Stimulated activated CD8-positive, alpha-beta memory T cell treated with anti-CD3 and anti-CD28 coated beads, Interleukin-4, amount 100 ng/mL, for 4 hours (primary cell): ENCODE measurements at places on chromosomes 3 and 15.

- no peak for DNase-seq
These were observed 49.8 kb downstream of the POMGNT2 start for GRCh38 chr3:43055806-43056770.

- DNase-seq, result no peak
These were observed 800.3 kb downstream of the TUSC7 start for GRCh38 chr3:117509858-117510257.

DNA sequence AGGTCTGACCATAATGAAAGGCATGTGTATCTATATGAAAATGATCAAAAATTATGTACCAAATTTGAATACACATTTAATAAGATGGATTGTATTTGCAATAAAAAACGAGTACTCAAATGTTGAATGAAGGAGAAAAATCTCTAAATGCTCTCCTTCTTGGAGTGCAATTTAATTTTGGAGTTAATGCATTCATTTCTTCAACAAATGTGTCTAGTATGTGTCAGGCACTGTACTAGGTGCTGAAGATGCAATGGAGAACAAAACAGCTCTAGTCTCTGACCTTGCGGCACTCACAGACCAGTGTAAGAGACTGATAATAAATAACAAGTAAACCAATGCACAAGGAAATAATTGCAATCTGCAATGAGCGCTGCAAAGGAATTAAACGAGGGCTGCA lies 28.8 kb downstream of the CA12 start:
- no peak for DNase-seq

GRCh38 chr15:93469994-93470393 lies 381.0 kb upstream of the RGMA start:
- no peak for DNase-seq

DNA sequence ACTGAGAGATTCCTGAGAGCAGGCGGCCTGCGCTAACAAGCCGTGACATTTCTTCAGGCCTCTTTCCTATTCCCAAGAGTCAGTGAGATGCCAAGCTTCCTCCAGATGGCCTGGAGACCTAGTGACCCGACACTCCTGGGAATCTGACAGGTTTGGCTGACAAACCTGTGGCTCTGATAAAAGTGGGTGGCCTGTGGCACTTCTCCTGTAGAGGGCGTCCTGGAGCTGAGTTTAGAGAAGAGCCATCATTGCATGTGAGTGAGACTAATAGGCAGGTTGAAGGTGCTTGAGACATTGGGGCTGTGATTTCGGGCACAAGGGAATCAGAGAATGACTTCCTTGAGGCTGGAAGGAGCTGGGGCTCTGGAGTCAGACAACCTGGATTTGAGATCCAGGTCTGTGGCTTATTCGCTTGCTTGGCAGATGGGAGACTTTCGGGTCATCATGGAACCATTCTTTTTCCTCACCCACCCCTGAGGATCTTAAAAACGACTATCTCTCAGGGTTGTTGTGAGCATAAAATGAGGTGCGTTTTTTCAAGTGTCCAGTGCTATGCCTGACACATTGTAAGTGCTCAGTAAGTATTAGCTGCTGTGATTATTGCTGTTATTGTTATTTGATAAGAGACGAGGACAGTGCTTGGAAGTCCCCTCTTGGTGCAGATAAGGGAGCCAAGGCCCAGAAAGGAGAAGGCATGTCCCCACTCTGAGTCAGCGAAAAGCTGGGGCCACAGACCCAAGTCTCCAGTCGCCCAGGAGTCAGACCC lies 77.2 kb downstream of the SCN10A start:
- no peak for DNase-seq

DNA sequence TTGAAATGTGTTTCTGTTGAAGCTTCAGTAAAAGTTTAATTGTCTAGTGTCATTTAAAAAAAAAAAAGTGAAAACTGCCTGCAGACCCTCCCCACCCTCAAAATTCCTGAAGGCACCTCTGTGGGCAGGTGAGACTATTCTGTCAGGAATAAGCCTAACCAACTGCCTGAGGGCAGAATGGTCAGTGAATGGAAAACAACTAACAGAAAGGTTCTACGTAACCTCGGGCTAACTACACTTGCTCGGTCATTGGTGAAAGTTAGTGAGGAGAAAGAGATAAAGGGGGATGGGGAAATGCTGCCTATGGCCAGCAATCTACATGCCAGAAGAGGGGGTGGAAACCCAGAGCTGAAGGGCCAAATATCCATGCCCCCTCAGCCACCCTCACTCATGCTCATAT lies 108.6 kb upstream of the SLC24A5 start:
- no peak for DNase-seq
